Foreskin keratinocyte (primary cell): ENCODE measurements at places on chromosomes 7 and 10. TPM values are rescaled to one million over a fixed set of nuclear protein-coding genes. Genes with fewer than 3 reads are reported as not detected.

The KLF14 gene
- not detected in 2 replicates for total RNA-seq

- no peak for DNase-seq
These were observed 36.5 kb downstream of the GHRHR start for GRCh38 chr7:31000161-31000693.

The OR2A7 gene
- 3.3 and 11.6 TPM in 2 replicates for total RNA-seq

- DNase-seq: no peak
These were observed 122.6 kb downstream of the KCND2 start for GRCh38 chr7:120395526-120396019.

GRCh38 chr7:116120839-116121238 lies 89.5 kb upstream of the TES start:
- no peak for DNase-seq

The NKX1-2 gene
- total RNA-seq: 4.5 and 5.5 TPM in 2 replicates

The FAM221A gene
- total RNA-seq: 0.31 and 0.67 TPM in 2 replicates

The TMEM184A gene
- 1.1 and 1.4 TPM in 2 replicates for total RNA-seq

The SFTPA1 gene
- not detected in 2 replicates for total RNA-seq

DNA sequence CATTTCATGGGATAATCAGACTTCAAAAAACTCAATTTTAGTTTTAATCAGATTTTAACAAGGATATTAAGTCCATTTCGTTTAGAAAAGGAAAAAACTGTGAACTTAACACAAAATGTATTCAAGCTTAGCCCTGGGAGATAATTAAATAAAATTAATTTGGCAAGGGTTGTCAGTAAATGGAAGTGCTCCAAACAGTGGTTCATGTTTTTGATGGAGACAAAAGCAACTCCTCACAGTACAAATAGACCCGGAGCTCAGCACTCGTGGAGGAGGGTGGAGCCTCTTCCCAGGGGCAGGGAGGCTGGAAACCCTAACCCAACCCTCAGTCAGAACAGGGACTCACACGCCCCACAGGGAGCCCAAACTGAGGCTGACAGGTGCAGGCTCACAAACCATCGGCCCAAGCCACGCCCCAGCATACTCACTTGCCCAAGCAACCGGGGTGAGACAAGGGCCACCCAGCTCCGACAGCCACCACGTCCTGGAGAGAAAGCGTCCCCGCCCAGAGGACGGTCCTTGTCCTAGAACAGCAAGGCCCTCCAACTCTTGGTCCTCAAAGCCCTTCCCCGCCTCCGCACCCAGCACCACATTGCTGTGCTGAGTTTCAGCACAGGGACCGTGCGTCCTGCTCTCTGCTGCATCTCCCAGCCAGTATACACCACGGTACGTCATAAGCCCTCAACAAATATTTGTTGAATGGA lies 39.8 kb downstream of the MAD1L1 start:
- DNase-seq: no peak

GRCh38 chr10:106960812-106961211 lies 203.7 kb downstream of the SORCS1 start:
- no peak for DNase-seq

The PPIF gene
- total RNA-seq: 93.2 and 99.0 TPM in 2 replicates

The CHRM2 gene
- total RNA-seq: not detected in 2 replicates

- no peak for DNase-seq
These were observed 193.2 kb upstream of the HABP2 start for GRCh38 chr10:113359655-113360054.

DNA sequence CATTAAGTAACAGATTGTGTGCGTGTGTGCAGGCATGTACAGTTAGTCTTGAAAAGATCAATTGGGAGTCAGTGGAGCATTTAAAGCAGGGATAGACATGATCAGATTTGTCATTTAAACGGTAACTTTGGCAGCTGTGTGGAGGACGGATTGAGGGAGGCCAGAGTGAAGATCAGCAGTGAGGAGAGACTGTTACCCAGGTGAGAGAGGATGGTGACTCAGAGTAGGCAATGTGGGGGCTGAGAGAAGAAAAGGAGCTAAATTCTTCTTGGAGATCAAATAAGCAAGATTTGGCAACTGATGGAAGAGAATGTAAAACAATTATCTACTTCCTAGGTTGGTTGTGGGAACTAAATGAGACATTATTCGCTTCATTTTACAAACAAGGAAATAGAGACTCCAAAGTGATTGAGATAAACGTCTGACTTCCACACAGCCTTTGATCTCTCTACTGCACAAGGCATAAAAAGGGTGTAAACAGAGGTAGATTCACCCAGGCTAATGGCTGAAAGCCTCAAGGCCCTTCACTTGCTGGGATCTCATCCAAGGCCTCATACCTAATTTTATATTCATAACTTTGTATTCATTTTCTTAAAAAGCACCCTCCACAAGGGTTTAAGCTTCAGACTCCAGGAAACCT lies 665.1 kb upstream of the GALNT17 start:
- DNase-seq: no peak

GRCh38 chr7:15571301-15571878 lies 9.6 kb upstream of the AGMO start:
- no peak for DNase-seq

DNA sequence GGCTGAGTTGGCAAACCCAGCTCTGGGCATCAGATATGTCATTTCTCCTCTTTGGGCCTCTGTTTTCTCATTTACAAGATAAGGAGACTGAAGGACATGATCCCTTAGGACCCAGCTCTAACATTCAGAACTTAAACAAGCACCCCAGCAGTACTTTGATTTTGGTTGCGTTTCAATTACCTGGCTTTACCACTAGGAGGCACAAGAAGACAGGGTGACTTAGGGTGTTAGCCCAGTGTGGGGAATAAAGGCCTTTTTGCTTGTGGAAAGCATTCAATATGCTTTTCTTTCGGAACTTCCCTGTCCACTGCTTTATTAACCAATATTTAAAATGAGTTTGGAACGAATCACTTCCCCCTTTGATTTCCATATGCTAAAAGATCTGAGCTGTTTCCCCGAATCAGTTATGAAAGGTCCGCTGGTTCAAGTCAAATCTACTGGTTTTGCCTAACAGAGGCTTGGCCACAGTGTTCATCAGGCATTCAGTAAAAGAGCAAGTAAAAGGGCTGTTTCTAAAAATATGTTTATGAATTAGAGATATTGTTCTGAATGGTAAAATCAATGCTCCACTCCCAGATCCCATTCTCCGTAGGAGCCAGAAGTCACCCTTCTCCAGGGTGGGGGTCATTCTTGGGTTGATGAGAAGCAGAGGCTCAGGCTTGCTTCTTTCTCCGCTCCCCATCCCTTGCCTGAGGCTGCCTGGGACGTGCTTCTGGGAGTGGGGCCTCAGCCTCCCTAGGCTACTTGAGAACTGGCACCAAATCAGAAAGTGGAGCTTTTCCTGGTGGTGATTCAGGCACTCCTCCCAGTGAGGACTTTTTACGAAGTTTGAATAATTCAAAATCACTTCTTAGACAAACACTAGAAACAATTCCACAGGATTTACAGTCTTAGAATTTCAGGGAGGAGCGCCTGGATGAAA lies 105.5 kb downstream of the MYOF start:
- DNase-seq: peak; percentile 65

DNA sequence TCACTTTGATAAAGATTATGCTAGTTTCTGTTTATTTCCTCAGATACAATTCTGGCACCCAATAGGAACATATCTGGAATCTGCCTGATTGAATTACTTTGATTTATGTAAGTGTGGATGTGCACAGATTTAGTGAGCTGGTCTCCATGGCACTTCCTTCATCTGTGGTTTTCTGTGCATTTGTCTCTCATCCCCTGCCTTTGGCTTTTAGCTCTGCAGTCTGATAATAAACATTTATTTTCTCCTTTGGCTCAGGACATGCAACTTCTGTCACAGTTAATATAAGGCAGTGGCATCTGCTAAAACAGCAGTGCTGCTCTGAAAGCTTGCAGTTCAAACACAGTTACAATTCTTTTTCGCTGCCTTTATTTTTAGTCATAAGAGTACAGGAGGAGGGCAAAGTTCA lies 273.7 kb upstream of the CHRM2 start:
- DNase-seq: no peak

- peak; percentile 18 for DNase-seq
These were observed 82.8 kb downstream of the CHST15 start for GRCh38 chr10:124010563-124011131.

DNA sequence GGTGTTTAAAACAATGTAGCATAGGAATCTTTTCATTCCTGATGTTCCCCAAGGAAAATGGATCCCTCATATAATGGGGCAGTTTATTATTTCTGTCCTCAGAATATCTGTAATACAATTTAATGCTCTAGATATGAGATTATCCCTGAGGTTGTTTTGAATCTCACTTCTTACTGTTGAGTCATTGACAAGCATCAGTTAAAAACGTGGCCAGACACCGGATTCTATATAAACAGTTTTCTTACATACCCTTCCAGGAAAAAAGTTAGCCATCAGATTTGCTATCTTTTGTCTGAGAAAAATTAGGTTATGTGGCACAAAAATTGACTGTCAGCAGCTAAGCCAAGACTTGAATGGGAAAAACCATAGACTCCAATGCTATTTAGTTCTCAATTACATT lies 539.8 kb upstream of the CELF2 start:
- no peak for DNase-seq

- no peak for DNase-seq
These were observed 43.7 kb upstream of the SLIT1 start for GRCh38 chr10:97229322-97230015.

The CPN1 gene
- not detected in 2 replicates for total RNA-seq

The TRPV5 gene
- not detected in 2 replicates for total RNA-seq

- DNase-seq: no peak
These were observed 108.0 kb upstream of the PPP2R2D start for GRCh38 chr10:131792809-131793208.
